ENCODE measurements at places on chromosomes 12 and 14. TPM values are rescaled to one million over a fixed set of nuclear protein-coding genes. Genes with fewer than 3 reads are reported as not detected.

PKP2 gene
- total RNA-seq: 2.8 TPM

DNA sequence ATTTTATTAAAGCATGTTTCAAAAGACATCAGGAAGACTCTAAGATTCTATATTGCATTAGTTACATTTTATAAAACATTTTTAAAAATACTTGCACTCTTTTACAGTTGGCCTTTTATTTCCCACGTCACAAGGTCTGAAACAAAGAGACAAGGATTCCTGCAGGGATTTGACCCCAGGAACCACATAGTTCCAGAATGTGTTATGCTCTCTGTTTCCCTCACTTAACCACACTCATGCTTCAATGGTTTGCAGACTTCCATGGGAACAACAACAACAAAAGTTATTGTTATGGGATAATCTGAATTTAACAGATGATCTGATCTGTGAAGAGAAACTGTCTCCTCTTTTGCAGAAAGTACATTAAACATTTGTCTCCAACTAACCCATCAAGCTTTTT lies 104.3 kb upstream of the PPFIA2 start:
- DNase-seq: no peak

DNA sequence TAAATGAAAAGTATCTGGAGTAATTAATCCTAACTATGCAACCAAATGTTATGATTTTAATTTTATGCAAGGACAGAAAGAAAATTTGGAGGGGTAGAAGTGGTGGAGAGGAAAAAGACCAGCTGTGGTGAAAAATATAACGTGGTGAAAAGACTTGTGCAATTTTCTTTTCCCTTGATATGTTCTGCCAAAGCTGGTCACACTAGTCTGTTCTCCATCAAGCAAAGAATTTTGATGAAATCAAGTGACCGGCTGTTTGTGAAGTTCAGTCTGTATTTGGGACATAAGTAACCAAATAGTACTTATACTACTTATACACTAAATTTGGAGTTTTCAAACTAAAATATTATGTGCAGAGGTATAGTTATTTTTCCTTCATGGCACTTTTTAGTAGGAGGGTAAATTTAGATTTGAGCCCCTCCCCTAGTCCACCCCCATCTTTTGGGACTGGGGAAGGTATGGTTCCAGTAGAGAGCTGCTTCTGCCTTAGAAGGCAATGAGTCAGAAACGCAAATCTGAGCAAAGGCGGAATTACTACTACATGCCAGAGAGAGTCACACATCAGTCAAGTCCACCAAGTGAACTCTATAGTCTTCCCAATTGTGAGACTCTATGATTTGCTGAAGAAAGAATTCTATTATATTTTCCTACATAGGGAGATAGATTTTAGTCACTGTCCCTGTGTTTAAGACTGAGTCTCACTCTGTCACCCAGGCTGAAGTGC lies 229.7 kb downstream of the SLC25A21 start:
- peak; percentile 36 for DNase-seq

- no peak for DNase-seq
Measured at GRCh38 chr12:14935031-14935430, 3.3 kb downstream of the ERP27 start.

GRCh38 chr14:60363275-60363674 lies 114.3 kb downstream of the PPM1A start:
- no peak for DNase-seq

- DNase-seq: no peak
Measured at GRCh38 chr12:66624806-66625205, 54.1 kb downstream of the GRIP1 start.

DNA sequence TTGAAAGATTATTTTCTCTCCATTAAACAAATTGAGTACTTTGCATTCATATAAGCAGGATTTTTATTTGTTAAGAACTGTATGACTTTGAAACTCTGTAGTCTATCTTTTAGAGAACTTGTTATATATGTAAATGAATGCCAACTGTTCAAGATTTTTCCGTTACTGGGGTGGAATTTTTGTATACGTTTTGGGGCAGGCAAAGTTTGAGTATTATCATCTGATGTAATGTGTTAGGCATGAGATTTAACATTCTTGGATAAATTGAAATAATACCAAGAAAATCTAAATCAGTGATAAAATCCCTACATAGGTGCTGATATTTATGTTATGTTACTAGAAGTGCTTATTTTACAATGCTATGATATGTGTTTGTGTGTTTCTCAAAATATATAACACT lies 8.4 kb downstream of the CNOT2 start:
- DNase-seq: no peak

- peak; percentile 35 for DNase-seq
Measured at GRCh38 chr14:32352631-32353030, 23.5 kb downstream of the AKAP6 start.

- DNase-seq: no peak
Measured at GRCh38 chr12:120708651-120709050, 1.6 kb upstream of the UNC119B start.

- DNase-seq: no peak
Measured at GRCh38 chr14:104935955-104936354, 11.3 kb downstream of the PLD4 start.

All from LHCN-M2 (cell line).